Right lung (tissue), 10 donors: ENCODE measurements at places on chromosomes 5 and 9. TPM values are rescaled to one million over a fixed set of nuclear protein-coding genes. Genes with fewer than 3 reads are reported as not detected.

DNA sequence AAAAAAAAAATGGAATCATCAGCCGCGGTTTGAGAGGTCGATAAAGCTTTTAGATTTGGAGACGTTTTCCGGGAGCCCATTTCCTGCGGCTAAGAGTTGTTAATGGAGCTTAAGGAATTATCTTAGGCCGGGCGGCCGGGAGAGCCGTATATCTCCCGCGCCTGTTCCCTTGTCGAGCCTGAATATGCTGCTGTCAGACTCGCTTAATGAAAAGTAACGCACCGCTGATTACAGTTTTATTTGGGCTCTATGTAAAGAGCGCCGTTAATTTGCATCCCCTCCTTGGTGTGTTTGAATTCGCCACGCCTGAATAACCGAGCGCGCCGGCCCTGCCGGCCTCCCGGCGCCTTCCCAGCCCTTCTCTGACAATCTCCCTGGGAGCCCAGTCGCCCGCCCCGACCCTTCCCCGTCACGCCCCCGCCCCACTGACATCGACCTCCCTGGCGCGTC, 7.9 kb downstream of the IRX4 start:
- no peak for DNase-seq

- no peak for DNase-seq
Observed at GRCh38 chr9:123411636-123412035, 55.6 kb downstream of the CRB2 start.

- no peak for DNase-seq
Observed at GRCh38 chr5:96649251-96649662, 12.9 kb upstream of the CAST start.

- DNase-seq: no peak
Observed at GRCh38 chr9:87614397-87614796, 111.5 kb upstream of the CTSL start.

- no peak for DNase-seq
Observed at GRCh38 chr5:68214482-68215207, 911 bp upstream of the PIK3R1 start.

DNA sequence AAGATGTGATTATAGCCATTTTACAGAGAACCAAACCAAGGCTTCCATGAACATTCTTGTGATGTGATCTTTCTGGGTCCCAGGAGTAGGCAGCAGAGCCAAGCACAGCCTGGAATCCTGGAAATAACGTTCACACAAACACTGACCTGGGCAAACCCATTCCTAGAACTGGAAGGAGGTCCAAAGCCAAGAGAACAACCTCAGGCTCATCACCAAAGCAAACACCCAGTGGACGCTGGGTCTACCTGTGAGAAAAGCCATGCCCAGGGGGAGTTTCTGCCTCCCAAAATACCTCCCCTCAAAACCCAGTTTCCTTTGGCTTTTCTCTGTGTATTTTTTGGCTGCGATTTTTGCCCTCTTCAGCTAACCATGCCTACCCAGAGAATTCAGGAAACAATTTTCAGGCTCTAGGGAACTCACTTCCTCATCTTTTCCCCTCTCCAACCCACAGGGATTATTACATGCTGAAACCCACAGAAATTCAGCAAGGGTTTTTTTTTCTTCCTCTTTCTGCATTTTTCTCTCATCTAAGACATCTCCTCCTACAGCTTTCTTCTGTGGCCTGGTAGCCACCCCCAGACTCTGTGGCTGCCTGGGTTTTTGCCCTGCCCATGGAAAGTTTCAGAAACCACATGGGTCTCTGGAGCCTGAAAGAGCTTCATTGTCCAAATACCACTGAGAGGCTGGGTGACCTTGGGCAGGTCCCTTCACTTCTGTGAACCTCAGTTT, 75.0 kb downstream of the TNC start:
- DNase-seq: no peak

DNA sequence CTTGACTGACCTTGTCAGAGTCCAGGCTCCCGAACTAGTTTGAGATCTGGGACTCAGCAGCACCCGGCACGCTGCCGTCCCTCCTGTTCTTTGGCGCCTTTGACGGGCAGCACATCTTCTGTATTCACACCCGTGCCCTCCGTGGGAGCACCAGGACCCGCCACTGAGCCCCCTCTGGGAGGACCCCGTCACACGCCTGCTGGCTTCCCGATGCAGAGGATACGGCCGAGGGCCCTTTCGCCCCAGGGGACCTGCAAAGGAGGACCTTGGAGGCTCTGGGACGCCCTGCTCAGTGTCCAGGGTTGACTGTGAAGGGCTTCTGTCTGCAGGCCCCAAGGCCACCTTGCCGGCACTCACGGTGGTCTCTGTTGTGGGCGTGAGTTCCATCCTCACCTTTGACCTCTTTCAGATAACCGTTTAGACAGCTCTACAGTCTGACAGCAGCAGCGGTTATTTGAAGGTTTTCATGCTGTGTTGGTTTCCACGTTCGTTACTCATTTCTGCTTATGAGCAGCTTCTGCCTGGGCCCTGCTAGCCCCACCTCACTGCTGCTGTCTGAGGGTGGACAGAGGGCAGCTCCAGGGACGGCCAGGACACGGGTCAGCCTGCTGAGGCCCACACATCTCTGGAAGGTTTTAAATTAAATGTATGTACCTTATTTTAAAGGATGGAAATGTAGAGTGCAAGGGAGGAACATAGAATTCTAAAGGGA, 12.6 kb upstream of the EXOC3 start:
- DNase-seq: no peak

- DNase-seq: no peak
Observed at GRCh38 chr5:39213447-39214207, 5.7 kb downstream of the FYB1 start.

- DNase-seq: no peak
Observed at GRCh38 chr5:132797651-132798050, 15.5 kb upstream of the SOWAHA start.

DNA sequence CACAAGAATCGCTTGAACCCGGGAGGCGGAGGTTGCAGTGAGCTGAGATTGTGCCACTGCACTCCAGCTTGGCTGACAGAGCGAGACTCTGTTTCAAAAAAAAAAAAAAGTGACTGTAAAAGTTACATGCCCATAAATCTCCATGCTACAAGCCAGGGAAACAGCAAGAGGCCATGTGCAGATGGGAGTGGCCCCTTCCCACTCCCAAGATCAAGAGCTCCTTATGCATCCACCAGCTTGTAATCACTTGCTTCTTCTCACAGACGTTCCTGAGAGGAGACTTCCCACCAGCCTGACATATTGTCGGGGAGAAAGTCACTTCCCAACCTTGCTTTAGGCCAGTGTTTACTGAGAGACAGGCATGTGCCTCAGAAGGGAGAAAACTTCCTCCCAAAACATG, 45.6 kb upstream of the N4BP3 start:
- DNase-seq: no peak

DNA sequence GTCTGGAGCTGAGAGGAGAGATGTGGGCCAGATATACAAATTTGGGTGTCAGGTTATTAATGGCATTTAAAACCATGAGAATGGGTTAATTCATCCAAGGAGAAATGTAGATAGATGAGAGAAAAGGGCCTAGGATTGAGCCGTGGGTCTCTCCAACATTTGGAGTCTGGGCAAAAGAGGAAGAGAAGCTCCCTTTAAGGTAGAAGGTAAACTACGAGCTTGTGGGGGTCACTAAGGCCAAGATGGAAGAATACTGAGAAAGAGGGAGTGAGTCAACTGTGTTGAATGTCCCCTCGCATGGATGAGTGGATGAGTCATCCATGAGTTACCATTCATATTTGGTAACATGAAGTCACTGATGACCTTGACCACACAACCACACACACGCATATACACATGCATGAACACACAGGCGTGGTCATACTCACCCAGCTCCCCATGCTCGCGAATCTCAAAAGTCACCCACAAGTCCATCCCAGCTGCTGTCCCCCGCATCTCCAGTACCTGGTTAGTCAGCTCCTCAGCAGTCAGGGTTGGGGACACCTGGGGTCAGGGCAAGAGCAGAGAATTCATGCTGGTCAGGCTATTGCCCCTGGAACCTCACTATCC, 6.8 kb upstream of the FCHSD1 start:
- DNase-seq: no peak

- DNase-seq: no peak
Observed at GRCh38 chr5:150299571-150300327, 3.0 kb downstream of the ARSI start.

- DNase-seq: no peak
Observed at GRCh38 chr5:83049370-83049885, 27.8 kb downstream of the TMEM167A start.

CCL28 gene
- polyA plus RNA-seq: 0.77 TPM

STK32A gene
- polyA plus RNA-seq: 1.5 TPM

GPX8 gene
- 74.7 TPM for polyA plus RNA-seq

PKD2L2 gene
- polyA plus RNA-seq: 0.51 TPM

QRFP gene
- 0.38 TPM for polyA plus RNA-seq

DPYSL3 gene
- 84.3 TPM for polyA plus RNA-seq

FGF1 gene
- 1.5 TPM for polyA plus RNA-seq
